ENCODE measurements at places on chromosomes 6 and 20. TPM values are rescaled to one million over a fixed set of nuclear protein-coding genes. Genes with fewer than 3 reads are reported as not detected.

DNA sequence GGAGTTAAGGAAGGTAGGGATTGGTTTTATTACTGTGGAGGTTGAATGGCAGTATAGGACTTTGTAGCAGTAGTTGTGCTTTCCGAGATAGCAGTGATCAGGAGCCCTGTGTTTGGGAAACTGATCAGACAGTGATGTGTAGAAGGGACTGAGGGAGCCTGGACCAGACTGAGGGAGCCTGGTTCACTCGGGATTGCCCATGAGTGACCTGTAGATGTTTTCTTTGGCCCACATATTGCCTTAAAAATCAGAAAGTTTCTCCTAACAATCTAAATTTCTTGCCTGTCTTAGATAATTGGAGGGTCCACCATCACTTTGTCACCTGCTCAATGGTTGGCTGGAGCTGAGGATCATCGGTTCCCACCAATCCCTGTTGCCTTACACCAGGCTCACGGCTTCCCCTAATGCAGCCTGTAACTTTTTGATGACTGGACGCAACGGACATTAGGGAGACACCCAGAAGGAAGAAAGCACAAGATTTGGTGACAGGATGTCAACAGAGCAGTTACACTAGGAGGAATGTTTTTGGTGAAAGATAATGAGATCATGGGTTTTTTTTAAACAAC lies 1.1 kb downstream of the CDS2 start:
- DNase-seq, result no peak

GRCh38 chr6:44251576-44252524 lies 4.9 kb downstream of the HSP90AB1 start:
- no peak for DNase-seq

DNA sequence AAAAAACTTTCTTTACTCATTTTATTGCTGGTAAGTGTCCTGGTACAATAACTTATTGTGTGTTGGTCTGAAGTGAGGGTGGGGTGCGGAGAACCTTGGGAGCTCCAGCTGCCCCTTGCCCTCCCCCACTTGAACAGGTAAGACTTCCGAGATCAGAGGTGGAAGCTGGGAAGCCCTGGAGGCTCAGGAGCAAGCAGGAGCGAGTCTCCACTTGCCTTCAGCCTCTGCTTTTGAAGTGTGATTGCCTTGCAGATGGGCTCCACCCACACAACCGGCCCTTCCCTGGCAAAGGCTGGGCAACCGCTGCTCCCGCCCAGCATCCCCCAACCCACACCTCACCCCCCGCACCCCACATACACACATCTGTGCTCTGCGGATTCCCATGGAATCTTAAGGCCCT lies 179.6 kb downstream of the TFAP2C start:
- no peak for DNase-seq

- no peak for DNase-seq
Measured at GRCh38 chr6:41659935-41660334, 21.7 kb downstream of the MDFI start.

DNA sequence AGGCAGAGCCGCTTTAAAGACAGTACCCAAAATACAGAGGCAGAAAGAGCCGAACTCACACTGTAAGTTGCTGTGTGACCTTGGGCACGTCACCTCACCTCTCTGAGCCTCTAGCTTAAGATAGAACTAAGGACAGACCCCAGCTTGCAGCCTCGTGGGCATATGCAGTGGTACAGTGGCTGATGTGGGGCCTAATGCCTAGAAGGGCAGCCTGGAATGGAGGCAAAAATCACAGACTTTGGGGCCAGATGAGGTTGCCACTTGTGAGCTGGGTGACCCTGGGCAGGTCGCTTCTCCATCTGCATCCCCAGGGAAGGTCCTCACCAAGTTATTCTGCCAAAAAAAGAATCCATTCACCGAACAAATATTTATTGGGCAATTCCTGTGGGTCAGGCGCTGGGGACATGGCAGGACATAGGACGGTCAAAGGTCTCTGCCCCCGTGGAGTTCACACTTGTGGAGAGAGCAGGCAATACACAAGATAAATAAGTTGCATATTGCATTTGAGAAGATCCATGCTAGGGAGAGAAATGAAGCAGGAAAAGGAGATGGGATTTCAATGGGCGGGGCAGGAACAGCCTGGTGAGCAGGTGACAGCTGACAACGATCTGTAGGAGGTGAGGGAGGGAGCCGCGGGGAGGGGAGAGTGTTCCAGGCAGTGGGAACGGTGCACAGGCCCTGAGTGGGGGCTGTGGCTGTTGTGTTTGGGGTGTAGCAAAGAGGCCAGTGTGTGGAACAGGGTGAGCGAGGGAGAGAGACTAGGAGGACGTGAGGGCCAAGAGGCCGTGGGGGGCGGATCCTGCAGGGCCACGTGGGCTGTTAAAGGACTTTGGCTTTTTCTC lies 115.2 kb downstream of the CEBPB start:
- no peak for DNase-seq

DNA sequence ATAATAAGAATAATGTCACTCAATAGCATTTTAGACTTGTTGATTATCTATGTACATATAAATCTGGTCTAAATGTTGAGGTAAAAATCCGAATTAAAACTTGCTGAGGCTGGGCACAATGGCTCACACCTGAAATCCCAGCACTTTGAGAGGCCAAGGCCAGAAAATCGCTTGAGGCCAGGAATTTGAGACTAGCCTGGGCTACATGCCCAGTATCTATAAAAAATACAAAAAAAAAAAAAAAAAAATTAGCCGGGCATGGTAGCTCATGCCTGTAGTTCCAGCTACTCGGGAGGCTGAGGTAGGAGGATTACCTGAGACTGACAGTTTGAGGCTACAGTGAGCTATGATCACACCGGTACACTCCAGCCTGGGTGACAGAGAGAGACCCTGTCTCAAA lies 34.2 kb upstream of the SUPT3H start:
- DNase-seq, result no peak

- no peak for DNase-seq
Measured at GRCh38 chr20:11459090-11459890, 458.4 kb upstream of the BTBD3 start.

GRCh38 chr6:90393232-90393884 lies 96.7 kb upstream of the BACH2 start:
- DNase-seq, result peak; percentile 73

DNA sequence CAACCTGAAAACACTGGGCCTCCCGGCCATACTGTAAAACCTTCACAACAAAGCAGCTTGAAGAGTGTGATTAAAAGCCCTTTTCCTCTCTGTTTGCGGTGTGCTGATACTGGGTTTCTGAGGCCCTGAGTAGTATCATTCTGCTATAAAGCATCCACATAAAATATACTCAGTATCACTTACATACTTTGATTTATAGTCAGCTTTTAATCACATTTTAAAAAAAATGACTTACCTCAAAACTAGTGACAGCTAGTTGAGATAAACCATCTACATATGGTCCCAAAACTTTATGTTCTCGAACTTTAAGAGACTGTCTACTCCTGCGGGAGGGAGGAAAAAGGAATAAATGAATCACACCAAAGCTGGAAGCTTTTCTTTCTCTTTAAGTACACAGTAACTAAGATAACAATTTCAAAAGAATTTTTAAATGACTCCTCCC lies 135.7 kb downstream of the KIF13A start:
- DNase-seq, result no peak

DNA sequence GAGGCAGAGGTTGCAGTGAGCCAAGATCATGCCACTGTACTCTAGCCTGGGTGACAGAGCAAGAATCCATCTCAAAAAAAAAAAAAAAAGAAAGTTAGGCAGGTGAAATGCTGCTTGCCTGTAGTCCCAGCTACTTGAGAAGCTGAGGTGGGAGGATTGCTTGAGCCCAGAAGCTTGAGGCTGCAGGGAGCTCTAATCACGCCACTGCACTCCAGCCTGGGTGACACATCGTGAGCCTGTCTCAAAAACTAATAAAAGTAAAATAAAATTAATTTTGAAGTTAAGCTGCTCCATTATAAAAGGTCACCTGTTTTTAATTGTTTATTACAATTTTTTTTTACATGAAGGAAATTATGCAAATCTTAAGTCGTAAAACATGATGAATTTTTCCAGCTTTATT lies 23.2 kb upstream of the SAMHD1 start:
- DNase-seq, result no peak

DNA sequence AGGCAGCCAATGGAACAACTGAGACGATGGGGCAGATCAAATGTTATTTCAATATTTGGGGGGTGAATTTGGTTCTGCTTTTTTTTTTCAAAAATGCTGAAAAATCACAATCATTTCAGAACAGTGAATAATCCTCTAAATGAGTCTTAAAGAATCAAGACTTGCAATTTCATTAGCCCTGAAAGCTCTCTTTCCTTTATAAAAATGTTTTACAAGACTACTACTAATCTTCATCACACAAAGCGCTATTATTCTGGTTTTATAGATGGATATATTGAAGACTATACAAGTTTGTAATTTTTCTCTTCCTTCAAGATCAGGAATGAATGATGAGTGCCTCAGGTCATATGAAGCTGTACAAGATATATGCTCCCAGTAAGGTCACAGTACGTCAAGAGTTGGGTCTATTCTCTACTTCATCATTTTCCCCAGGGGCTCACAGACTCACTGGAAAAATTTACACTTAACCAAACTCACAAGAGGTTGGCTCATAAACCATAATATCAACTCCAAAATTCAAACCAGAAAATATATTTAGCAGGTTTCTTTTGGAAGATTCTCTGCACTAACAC lies 19.5 kb downstream of the RNF24 start:
- DNase-seq, result no peak

- no peak for DNase-seq
Measured at GRCh38 chr6:24864343-24864742, 65.6 kb upstream of the ARMH2 start.

- no peak for DNase-seq
Measured at GRCh38 chr20:1946442-1946761, 47.5 kb downstream of the PDYN start.

GRCh38 chr6:36997811-36998722 lies 7.4 kb upstream of the FGD2 start:
- no peak for DNase-seq

DNA sequence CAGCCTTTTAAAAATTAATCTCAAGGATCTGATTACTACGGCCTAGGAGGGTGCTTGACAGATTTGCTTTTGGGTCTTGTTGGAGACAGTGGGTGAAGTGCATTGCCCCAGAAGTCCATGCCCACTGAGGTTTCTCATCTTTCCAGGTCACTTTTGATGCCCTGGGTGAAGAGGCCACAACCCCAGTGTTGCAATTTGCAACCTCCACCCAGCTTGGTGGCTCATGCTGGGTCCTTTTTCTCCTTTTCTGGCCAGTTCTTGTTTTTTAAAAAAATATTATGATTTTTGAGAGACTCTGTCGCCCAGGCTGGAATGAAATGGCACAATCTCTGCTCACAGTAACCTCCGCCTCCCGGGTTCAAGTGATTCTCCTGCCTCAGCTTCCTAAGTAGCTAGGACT lies 9.4 kb downstream of the STX11 start:
- DNase-seq, result no peak

DNA sequence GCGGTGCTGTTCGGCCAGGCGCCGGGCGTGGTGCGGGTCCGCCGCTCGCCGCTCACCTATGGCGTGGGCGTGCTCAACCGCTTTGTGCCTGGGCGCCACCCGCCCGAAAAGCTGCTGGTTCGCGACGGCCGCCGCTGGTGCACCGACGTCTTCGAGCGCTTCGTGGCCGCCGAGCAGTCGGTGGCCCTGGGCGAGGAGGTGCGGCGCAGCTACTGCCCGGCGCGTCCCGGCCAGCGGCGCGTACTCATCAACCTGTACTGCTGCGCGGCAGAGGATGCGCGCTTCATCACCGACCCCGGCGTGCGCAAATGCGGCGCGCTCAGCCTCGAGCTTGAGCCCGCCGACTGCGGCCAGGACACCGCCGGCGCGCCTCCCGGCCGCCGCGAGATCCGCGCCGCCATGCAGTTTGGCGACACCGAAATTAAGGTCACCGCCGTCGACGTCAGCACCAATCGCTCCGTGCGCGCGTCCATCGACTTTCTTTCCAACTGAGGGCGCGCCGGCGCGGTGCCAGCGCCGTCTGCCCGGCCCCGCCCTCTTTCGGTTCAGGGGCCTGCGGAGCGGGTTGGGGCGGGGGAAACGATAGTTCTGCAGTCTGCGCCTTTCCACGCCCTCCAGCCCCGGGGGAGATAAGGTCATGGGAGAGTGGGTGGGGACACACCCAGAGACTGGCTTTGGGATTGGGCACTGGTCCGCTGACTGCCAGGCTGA lies 15.7 kb downstream of the ADISSP start:
- no peak for DNase-seq

GRCh38 chr6:124964764-124965105 lies 2.5 kb downstream of the RNF217 start:
- no peak for DNase-seq

Gene B3GALT4
- total RNA-seq, result 3.8 TPM

Gene ERVFRD-1
- not detected for total RNA-seq

Gene NOTCH4
- 151 TPM for total RNA-seq

Gene TINAG
- not detected for total RNA-seq

Gene GJA1
- total RNA-seq, result 363 TPM

Gene EYS
- not detected for total RNA-seq

Measured in endothelial cell (in vitro differentiated cells).